K562 (cell line): ENCODE measurements at places on chromosomes 1 and 21.
A peak's percentile ranks its signal among the peaks of the same experiment; 100 is the strongest.

GRCh38 chr1:61375082-61375880 is 292.9 kb downstream of the NFIA start:
- H3K27ac ChIP-seq, result no peak overlapping the region
- H3K36me3 ChIP-seq, result peaks cover 4% of the 10 kb centered on the region; the same call in 1 of the 3 replicates
- H3K4me3 ChIP-seq, result no peak overlapping the region

DNA sequence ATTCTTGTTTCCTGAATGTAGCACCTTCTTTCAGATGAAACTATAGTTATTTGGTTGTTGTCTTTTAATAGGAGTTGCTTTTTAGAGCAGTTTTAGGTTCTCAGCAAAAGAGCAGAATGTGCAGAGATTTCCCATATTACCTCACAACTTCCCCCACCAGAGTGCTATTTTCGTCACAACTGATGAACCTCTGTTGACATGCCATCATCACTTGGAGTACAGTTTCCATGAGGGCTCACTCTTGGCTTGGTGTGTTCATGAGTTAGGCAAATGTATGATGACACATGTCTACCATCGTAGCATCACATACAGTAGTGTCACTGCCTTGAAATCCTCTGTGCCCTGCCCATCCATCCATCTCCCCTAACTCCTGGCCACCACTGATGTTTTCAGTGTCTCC is 3.7 kb downstream of the IBA57 start:
- no peaks in the 10 kb centered on the region for H3K27me3 ChIP-seq
- peaks cover 20% of the 10 kb centered on the region for H3K4me1 ChIP-seq
- DNase-seq, result no peak
- H3K4me3 ChIP-seq, result no peak overlapping the region
- H3K36me3 ChIP-seq, result no peaks in the 10 kb centered on the region

DNA sequence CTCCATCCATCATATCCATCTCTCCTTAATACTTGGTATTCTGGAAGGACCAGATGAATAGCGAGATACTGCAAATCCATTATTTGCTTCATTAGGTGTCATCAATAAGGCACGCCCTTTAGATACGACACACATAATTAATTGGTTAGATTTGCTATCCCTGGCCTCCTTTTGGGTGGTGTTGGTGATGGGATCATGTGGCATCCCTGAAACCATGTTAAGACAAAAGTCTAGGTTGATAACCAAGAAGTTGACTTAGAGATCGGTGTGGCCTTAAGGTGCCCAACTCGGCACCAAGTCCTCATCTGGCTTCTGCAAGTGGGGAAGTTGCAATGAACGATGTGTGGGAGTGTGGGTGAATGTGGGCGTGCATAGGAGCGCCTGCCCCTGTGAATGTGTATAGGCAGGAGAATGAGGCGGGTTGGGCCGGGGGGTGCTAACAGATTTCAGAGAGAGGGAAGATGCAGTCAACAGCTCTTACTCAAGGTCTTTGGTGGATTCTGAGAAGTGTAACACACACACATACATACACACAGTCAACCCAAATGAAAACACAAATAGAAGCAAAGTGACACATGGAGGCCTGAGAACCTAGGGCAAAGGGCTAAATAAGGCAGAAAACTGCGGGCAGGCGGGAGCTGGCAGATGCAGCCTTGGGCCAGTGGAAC is 415.7 kb upstream of the ESRRG start:
- no peaks in the 10 kb centered on the region for H3K36me3 ChIP-seq
- H3K27ac ChIP-seq, result no peak overlapping the region
- H3K27me3 ChIP-seq, result no peaks in the 10 kb centered on the region
- DNase-seq, result no peak

- H3K4me3 ChIP-seq, result no peak overlapping the region
- H3K36me3 ChIP-seq, result peaks cover 37% of the 10 kb centered on the region; the same call in 2 of the 3 replicates
- DNase-seq, result peak; percentile 6
- no peaks in the 10 kb centered on the region for H3K27me3 ChIP-seq
These were observed 14.0 kb downstream of the GTF2B start for GRCh38 chr1:88877382-88877825.
